ENCODE measurements at places on chromosomes 6 and 20. TPM values are rescaled to one million over a fixed set of nuclear protein-coding genes. Genes with fewer than 3 reads are reported as not detected.

Gene SNAI1
- not detected for total RNA-seq

GRCh38 chr20:50848846-50849673, 54.2 kb downstream of the BCAS4 start:
- no peak for DNase-seq

- no peak for DNase-seq
These were observed 550.6 kb downstream of the PTPRT start for GRCh38 chr20:42639140-42639539.

DNA sequence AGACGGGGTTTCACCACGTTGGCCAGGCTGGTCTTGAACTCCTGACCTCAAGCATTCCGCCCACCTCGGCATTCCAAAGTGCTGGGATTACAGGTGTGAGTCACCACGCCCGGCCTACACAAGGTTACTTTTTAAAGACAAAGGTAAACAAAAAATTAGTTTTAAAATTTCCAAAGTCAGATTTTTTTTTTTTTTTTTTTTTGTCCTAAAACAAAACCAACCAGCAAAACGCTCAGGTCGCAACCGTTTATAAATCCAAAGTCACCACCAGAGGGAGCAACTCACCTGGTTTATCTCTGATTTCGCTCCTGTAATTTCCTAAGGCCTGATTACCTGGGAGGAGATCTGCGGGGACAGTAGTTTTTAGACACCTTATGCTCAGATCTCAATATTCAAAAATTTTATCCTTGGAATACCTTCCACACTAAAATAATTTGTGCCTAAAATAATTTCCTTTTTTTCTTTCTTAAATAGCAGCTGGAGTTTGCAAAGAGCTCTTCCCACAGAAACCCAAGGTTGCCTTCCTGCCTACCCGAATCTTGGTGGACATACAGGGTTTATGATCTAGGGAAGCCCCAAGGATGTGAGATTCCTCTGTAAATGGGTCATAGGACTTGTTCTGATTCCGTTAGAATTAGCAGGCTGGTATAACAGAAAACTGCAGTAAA, 19.8 kb upstream of the TREM1 start:
- peak; percentile 73 for DNase-seq

- DNase-seq, result no peak
These were observed 112.6 kb upstream of the SLC24A3 start for GRCh38 chr20:19099596-19100545.

Gene TINAG
- not detected for total RNA-seq

Gene VSTM2L
- total RNA-seq, result not detected

- no peak for DNase-seq
These were observed 187.3 kb upstream of the TENT5A start for GRCh38 chr6:81939766-81940165.

- DNase-seq, result no peak
These were observed 39.4 kb upstream of the MYLIP start for GRCh38 chr6:16089232-16090062.

GRCh38 chr6:68559716-68560115, 75.4 kb upstream of the ADGRB3 start:
- no peak for DNase-seq

DNA sequence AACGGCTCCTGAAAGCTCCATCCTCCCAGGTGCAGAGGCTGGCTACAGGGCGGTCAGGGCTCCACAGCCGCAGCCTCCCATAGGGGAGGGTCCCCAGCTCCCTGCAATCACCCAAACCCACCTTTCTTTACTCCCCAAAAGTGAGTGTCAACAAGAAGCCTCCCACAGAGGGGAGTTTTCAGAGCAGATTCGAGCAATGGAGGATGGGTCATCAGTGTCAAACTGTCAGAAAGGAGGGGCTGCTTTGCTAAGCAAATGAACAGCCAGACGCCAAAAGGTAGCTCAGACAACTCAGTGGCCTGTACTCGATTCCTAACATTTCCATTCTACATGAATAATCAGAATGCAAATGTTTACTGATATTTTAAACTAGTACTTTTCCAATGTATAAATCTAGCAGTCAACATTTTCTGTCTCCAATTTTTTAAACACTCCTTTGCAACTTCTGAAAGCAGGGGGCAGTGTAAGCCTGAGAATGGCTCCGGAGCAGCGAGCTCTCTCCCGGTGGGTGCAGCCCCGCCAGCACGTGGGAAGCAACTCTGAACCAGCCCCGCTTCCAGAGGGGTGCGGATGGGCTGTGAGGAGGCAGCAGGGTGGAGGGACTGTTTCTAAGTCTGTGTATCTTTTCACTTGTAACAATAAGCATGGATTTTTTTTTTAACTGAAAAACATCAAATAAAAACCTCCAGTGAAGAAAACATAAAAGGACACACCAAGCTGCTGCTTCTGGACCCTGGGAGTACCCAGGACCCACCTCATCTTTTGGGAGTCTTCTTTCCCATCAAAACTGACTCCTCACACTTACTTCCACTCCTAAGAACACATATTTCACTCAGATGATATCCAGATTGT, 54.9 kb downstream of the TAF4 start:
- peak; percentile 75 for DNase-seq

Gene SLC52A3
- not detected for total RNA-seq

Gene GMPR
- total RNA-seq, result 0.94 TPM

- no peak for DNase-seq
These were observed 87.9 kb upstream of the CDYL start for GRCh38 chr6:4687989-4688947.

DNA sequence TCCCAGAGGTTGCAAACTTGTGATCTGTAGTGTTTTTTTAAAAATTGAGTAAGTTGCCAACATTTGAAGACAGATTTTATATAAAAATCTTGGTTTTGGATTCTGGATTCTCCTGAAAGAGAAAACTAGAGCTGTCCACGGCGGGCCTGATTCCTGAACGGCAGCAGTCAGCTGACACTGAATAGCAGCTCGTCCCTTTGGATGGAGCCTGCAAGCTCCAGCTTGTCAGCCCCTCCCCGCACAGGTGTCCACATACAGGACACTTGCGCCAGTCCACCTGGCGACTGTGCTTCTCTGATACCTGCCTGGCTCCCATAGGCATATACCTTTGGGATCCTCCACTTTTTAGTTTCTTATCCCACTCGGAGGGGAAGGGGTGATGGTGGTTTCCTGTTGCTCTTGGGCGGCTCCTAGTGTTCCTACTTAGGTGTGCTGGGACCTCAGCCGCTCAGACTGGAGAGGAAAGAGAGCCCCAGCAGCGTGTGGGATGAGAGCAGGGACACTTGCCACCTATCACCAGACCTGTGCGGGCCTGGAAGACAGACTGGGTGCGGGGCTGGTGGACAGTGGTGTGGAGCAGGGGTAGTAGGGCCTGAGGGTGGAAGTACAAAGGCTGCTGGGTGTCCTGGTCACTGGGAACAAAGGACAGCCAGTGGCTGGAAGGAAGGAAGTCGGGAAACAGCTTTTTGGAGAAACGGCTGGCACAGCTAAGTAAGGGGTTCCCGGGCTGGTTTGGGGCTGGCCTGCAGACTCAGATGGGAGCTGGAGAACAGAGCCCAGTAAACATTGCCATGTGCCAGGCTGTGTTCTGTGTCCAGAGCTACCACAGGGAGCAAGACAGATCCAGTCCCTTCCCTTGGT, 18.3 kb downstream of the GHRH start:
- DNase-seq, result no peak

Gene NCOA7
- total RNA-seq, result 39.2 TPM

DNA sequence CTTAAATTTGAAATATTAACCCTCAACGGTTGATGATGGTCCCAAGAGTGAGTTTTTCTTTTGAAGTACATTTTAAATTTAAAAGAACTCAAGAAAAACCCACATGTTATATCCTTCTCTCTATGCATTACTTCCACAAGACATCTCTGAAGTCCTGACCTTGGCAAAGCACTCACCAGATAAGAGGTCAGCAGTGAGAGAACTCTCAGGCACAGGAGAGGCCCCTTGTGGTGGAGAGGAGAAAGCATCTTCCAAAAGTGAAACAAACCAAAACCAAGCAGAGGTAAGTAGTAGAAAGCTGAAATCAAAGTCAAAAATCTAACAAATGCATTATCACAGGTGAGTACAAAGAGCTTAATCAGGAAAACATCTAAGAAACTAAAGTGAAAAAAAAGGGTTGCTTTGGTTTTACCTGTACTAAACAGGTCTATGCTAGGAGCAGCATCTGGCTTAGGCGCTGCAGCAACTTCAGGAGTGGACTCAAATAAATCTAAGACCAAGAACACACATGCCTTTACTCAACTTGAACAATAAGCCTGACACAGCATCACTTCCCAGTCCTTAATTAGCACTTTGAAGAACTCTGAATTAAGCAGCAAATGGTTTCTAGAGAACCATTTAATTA, 80.5 kb downstream of the PRSS35 start:
- no peak for DNase-seq
